ENCODE measurements at places on chromosomes 6 and 20.

DNA sequence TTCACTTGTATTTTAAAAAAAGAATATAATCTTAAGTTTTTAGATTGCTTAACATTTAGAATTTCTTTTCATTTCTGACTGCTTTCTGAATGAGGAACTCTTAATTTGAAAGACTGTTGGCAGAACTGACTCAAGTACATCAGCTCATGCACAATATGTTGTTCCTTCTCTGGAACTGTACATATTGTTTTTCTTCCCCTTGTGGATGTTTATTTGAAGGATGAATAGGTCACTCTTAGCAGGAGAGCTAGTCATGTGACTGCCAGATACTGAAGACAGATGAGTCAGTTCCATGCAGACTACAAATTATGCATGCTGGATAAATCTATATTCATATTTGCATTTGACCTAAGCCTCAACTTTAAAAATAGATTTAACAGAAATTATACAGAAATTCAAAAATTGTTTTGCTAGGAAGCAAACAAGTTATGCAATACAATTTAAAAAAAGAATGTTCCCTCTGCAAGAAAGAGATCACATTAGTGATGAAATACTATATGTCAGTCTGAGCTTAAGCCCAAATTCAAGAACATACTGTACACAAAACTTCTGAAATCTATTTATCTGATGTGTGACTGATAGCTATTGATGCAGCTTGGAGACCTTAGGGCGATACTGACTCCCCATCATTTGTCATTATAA lies 1274.9 kb upstream of the GJE1 start:
- DNase-seq, result peak; percentile 50

GRCh38 chr6:149567945-149568585 lies 1.9 kb downstream of the GINM1 start:
- no peak for DNase-seq

DNA sequence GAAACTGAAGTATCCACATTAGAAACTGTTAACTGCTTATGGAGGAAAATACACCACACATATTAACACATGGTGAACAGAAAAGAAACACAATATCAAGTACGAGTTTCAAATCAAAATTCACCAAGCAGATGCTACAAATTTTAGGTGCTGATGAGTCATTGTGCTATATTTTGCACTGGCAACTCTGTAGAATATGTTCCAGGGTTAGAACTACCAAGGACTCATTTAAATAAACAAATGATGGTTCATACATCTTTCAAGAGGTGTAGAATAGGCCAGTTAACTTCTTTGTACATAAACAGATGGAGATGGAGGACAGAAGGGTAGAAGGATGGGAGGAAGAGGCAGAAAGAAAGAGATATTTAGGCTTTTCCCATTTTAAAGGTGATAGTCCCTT lies 184.9 kb downstream of the ARHGAP18 start:
- DNase-seq, result no peak

DNA sequence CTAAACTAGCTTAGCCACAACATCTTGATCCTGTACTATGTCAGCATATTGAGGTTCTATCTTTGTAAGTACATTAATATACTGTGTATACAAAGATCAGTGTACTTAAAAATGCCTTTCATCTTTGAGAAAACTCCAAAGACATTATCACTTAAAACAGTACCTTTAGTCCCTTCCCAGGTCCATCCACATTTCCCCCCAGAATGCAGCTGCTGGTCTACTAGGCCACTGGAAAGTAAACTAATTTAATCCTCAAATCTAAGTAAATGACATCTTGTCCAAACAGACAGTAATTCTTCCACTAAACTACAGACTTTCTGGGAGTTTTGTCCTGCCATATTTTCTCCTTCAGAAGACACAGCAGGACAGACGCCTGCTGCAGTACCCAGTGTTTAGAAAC lies 68.7 kb downstream of the SYCP2 start:
- DNase-seq, result no peak

GRCh38 chr6:117074672-117075071 lies 190.7 kb upstream of the VGLL2 start:
- DNase-seq, result no peak

DNA sequence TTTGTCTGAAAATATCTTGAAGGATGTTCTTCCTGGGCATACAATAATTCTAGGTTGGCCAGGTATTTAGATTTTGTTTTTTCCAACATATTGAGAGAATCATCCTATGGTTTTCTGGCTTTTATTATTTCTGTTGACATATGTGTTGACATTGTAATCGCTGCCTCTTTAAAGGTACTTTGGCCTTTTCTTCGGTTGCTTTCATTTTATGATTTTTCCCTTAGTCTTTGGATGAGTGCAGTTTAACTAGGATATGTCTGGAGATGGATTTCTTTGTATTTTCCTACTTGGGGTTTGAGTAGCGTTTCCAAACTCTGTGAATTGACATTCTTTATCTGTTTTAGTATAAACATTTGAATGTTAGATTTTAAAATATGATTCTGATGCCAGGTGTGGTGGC lies 11.5 kb downstream of the SERPINB1 start:
- DNase-seq, result no peak

DNA sequence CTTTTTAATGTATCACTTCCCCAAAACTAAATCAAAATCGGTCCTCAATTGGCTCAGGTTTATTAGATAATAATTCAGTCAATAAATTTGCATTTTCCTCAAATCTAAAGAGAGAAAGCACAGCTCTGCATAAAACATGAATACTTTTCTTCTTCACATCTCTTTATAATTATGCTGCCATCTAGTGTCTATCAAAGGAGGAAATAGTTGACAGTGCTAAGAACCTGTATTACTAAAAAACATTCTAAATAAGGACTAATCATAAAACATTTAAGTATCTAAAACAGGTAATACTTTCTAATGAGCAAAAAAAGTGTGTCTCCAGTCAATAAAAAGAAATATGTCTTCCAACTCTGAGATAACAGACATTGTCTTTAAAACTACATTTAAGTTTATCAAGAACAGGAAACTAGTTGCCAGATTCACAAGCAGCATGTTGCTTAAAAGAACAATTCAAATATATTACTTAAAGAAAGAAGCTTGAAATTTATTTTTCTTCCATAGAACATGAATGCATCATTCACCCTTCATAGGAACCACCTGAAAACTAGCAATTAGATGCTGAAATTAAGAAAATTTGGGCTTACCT lies 56.5 kb upstream of the DST start:
- DNase-seq, result no peak

GRCh38 chr20:59611286-59611685 lies 6.9 kb downstream of the PHACTR3 start:
- DNase-seq, result no peak

DNA sequence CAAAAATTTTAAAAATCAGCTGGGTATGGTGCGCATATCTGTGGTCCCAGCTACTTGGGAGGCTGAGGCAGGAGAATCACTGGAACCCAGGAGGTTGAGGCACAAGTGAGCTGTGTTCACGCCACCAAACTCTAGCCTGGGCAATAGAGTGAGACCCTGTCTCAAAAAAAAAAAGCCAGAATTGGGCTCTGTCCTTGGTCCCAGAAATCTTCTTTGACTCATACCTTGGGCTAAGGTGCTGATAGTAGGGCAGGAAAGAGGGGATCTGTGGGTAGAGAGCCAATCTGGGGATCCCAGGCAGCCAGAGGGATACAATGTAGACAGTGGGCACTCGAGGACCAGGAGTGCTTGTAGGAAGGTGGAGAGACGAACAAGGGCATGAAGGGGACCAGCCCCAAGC lies 13.3 kb downstream of the ETV7 start:
- no peak for DNase-seq

GRCh38 chr6:14271789-14272736 lies 154.5 kb downstream of the CD83 start:
- DNase-seq, result peak; percentile 83

DNA sequence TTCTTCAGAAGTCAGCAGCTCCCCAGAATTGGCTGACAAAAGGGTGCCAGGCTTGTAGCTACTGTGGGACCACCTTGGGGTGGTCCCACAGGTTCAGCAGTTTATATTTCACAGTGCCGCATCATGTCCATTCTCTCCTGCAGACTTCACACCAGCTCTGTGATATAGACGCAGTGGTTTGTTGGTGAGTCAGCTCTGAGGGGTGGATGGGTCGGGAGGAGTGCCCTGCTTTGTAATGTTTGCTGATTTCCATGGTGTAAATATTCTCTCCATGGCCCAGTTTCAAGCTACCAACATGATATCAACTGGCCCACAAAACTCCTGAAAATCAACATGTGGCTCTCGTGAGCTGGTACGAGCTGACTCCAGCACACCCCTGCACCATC lies 78.2 kb downstream of the CDH22 start:
- no peak for DNase-seq

- DNase-seq, result peak; percentile 70
Measured at GRCh38 chr6:141451511-141452353, 681.0 kb upstream of the GJE1 start.

DNA sequence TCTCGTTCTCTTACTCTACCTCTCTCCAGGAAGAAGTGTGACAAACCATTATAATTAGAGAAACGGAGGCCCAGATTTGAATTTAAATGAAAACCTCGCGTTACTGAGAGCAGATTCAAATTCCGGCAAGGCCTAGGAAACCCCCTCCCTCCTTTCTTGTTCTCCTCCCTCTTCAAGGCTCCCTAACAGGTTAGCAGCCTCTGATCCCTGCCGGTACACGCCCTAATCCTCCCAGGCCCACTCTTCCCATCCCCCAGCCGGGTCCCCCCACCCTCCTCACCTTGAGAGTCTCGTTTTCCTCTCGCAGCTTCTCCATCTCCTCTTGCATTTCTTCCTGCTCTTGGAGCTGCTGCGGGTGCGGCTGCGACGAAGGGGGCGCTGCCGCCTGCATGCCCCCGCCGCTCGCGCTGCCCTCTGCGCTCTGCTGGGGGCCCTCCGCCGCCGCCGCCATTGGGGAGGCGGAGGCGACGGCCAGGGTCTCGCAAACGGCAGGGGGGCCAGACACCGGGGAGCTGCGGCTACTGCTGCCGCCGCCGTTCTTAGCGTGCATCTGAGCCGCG lies 3.8 kb downstream of the MTCL3 start:
- no peak for DNase-seq

GRCh38 chr6:84771756-84772356 lies 7.5 kb upstream of the TBX18 start:
- DNase-seq, result no peak

- DNase-seq, result no peak
Measured at GRCh38 chr6:131163886-131164285, 28.6 kb downstream of the AKAP7 start.

GRCh38 chr6:42769836-42770235 lies 12.0 kb upstream of the BICRAL start:
- no peak for DNase-seq

DNA sequence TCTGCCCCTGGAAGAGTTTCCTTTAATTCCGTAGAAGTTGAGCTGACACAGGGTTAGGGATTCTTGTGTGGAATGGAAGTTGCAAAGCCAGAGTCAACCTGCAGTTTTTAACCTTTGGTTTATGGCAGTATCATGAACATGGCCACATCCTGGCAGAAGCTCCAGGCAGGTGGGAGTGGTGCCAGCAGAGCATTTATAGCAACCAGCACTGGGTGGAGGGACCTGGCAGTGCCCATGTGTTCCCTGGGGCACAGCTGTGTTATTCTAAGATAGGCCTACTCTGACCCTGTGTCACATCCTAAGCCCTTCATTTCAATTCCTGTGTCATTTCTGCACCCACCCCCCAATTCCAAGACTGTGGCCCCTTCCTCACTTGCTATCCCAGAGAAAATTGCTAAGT lies 26.1 kb upstream of the ZNF831 start:
- no peak for DNase-seq

DNA sequence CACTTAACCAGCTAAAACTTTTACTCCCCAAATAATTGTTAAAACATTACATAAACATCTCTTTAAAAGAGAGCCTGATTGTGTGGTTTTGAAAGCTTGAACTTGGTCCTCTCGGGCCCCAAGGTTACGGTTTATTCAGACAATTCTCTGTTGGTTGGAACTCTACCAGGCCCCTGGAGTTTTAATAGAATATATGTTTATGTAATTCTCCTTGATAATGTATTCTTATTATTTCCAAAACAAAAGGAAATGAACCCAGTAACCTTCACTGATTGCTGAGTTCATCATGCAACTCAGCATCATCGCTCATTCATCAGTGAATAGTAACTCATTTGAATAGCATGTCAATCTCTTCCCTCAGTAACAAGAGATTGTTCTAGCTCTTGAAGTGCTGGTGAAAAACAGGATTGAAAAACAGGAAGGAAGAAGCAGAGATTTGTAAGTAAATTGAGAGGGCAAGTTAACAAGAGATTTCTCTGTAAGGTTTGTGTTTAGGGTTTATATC lies 464.5 kb upstream of the MARCKS start:
- DNase-seq, result no peak

DNA sequence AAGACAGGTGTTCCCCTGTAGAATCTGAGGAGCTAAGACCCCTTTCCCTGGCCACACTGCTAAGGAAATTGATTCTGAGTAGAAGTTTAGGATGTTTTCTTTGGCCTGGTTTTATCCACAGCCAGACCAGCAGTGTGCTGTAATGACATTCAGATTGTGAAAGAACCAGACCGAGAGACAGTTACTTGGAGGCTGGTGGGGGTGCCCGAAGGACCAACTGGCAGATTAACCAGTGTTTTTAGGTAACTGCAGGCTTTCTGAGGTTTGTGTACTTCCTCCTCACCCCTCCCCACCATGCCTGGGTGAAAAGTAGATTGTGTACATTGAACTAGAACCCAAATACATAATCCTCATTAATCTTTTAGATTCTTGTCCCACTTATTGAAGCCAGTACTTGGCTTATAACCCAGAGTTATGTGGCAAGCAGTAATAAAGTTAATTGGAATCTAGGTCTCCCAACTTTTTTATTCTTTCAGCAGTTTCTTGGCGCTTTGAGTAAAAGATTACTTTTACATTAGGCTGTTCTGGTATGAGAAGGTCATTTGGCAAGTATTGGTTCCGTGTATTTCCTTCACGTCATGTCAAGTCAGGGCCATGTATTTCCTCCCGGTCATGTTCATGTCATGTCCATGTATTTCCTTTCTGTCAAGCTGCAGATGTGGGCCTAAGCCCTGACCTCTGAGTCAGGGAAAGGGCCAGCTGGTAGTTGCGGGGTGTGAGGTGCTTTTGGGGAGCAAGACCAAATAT lies 93.7 kb downstream of the TCP11 start:
- peak; percentile 8 for DNase-seq

GRCh38 chr6:55679503-55679902 lies 100.5 kb upstream of the HMGCLL1 start:
- DNase-seq, result no peak

GRCh38 chr6:5838656-5839396 lies 167.9 kb downstream of the NRN1 start:
- DNase-seq, result no peak

- no peak for DNase-seq
Measured at GRCh38 chr6:7939184-7939863, 28.7 kb upstream of the TXNDC5 start.

DNA sequence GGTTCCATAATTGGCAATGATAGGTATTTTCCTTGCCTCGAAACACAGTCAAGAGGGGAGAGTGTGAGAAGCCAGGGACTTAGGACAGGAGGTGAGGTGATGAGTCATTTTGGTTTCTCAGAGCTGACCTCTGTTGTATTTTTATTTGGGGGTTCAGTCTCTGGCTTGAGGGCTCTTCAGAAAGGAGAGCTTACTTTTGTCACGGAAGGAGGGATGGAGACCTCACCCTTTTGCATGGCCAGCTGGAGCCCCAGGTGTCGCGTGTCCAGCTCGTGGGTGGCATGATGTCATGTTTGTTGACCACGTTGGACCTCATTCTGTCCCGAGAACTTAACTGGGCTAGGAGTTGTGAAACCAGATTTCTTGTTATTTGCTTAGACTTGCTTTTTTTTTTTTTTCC lies 293.9 kb downstream of the QKI start:
- DNase-seq, result no peak

- DNase-seq, result no peak
Measured at GRCh38 chr6:43295456-43295855, 2.6 kb upstream of the SLC22A7 start.

Data from trophoblast cell (in vitro differentiated cells and primary cell).